ENCODE measurements at places on chromosomes 6 and 20. TPM values are rescaled to one million over a fixed set of nuclear protein-coding genes. Genes with fewer than 3 reads are reported as not detected.
A peak's percentile ranks its signal among the peaks of the same experiment; 100 is the strongest.

DNA sequence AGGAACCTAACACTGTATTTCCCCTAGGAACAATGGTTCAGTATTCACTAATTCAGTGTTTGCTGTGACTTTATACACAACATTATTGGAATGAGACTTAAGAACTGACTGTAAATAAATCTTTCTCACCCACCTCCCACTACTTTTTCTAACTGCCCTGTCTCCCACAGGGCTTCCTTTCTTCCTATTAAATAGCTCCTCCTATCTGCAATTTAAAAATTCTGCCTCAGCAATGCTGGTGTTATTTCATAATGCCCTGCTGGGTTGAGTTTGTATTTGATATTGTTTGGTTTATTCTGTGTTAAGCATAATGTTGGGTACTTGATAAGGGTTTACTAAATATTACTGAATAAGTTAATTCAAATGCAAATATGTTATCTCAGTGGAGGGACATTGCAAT lies 573.1 kb upstream of the RNF217 start:
- no peak for DNase-seq

- DNase-seq: no peak
These were observed 67.4 kb downstream of the IGF2R start for GRCh38 chr6:160036331-160036695.

DNA sequence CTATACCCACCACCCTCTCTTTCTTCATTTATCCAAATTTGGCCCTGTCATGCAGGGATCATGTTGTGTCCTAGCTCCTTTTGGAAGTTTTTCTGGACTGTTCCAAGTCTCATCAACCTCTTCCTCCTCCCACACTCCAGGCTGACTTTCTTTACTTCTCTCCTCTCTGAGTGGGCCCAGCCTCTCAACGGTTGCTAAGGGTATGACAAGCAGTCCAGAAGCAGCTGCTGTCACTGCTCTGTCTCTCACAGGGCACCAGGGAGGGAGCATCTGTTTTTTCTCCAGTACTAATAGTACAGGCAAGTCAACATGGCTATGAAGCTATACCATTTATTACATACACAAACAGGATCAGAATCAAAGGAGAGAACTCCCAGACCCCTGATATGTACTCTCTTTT lies 8.2 kb downstream of the NT5DC1 start:
- no peak for DNase-seq

GRCh38 chr6:73648166-73648565 lies 5.6 kb downstream of the SLC17A5 start:
- no peak for DNase-seq

GRCh38 chr20:5670036-5670536 lies 80.1 kb upstream of the SHLD1 start:
- no peak for DNase-seq

DNA sequence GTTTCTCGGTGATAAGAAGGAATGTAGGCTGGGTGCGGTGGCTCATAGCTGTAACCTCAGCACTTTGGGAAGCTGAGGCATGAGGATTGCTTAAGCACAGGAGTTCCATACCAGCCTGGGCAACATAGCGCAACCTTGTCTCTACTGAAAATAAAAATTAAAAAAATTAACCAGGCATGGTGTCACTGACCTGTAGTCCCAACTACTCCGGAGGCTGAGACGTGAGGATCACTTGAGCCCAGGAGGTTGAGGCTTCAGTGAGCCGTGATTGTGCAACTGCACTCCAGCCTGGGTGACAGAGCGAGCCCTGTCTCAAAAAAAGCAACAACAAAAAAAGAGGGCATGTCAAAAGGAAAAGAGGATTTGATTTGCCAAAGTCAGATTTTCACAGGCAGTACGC lies 3.9 kb downstream of the NEU1 start:
- DNase-seq: no peak

DNA sequence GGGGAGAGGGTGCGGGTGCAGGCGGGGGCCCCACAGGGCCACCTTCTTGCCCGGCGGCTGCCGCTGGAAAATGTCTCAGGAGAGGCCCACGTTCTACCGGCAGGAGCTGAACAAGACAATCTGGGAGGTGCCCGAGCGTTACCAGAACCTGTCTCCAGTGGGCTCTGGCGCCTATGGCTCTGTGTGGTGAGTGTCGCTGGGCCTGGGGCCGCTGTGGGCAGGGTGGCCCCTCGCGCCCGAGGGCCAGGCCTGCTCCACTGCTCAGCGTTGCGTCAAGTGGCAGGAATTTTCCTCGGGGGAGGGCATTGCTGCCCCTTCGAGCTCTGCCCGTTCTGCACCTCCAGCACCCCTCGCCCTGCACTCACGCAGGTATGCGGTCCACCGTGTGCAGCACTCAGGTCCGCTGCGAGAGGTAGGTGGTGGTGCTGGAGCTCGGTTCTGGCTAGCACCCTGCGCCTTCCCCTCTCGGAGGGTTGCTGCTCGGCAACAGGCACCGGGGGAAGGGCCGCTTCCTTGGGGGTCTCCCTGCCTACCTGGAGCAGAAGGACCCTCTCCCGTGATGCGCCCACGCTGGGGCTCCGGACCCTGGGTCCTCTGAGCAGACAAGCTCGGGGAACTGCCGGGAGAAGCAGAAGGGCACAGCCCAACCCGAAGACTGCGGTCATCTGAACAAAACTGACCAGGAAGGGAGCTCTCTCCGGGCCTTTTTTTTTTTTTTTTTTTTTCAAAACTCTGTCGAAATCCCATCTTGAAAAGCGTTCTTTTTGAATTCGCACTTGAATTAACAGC lies 674 bp downstream of the MAPK14 start:
- peak; percentile 46 for DNase-seq

DNA sequence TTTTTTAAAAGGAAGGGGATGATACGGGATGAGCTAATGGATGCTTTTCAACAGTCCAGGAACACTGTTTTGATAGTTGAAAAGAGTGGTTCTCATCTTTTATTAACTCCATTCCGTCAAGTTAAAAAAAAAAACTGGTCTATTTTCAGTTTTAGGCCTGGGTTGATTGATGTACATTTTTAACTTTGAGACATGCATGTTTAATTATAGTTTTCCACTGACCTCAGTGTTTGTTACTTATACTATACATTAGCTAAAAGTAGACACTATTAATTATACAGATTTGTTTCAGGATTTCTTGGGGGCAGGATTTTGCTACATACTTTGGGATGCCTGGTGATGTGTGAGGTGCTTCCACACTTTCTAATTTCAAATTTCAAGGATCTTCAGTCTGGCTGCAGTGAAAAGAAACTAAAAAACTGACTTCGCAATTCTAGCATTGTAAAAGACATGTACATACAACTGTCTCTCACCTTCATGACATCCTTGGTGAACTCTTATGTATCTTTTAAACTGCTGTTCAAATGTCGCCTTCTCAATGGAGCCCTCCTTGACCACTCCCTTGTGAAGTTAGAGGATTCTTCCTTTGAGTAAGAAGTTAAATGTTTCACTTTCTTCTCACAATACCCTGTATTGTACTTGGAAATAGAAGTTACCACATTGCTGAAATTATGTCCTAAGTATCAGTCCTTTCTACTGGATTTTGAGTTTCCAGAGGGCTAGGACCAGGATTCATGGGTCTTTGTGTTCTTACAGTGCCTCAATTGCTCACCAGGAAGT lies 101.7 kb downstream of the TSHZ2 start:
- no peak for DNase-seq

- DNase-seq: no peak
These were observed 49.4 kb downstream of the ANKRD60 start for GRCh38 chr20:58179083-58179431.

The RPP40 gene
- total RNA-seq: 4.1 TPM

The SNAP91 gene
- total RNA-seq: 0.29 TPM

The PTCRA gene
- not detected for total RNA-seq

The BPIFA1 gene
- total RNA-seq: not detected

The TUBB2B gene
- 3.6 TPM for total RNA-seq

The ZNF335 gene
- 22.7 TPM for total RNA-seq

The OPRL1 gene
- 0.26 TPM for total RNA-seq

The HTR1E gene
- not detected for total RNA-seq

The GNAS-AS1 gene
- 1.4 TPM for total RNA-seq

The LTA gene
- total RNA-seq: 0.20 TPM

The MYCT1 gene
- total RNA-seq: 3.8 TPM

Measured in mucosa of descending colon (tissue), 3 donors.